ENCODE measurements at places on chromosomes 7 and 10.

DNA sequence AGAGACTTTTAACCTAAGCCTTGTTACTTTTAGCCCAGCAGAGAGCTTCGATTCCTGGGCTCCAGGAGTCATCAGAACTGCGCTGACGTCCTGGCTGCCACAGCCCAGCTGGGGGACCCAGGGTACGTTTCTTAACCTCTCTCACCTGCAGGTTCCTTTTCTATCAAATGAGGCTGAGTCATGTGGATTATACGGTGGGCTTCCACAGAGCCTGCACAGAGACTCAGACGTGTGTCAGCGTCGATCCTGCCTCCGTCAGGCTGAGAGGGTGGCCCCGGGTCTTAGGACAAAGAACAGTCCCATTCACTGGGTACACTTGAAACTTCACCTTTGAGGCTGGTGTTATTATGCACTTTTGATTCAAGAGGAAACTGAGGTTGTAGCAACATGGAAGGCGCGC lies 100.7 kb upstream of the FGFR2 start:
- DNase-seq, result no peak

GRCh38 chr10:60950300-60950699 lies 6.3 kb upstream of the RHOBTB1 start:
- DNase-seq, result no peak

DNA sequence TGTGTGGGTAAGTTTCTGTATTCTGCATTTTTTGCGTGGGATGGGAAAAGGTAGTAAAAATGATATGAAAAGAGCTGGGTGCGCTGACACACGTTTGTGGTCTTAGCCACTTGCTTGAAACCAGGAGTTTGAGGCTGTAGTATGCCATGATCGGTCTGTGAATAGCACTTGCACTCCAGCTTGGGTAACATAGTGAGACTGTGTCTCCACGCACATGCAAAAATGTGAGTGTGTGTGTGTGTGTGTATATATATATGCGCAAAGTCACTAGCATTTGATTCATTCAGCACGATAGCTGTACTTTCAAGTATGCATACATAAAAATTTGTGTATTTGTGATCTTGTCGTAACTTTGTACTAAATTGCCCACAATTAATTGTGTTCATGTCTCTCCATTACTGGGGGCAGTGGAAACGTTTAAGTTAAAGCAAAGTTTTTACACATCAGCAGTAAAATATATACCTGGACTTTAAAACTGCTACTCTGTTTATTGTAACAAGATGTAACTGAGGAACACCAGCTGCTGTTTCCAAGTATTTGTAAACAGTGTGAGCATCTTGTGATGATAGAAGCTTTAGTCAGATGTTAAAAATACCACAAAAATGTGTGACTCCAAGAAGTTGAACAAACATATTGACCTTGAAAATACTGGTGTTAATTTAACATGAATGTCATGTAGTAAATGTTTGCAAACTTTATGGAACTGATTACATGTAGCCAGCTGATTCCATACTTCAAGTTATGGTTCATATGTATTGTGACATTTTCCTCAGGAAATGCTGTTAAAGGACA lies 1.6 kb downstream of the ZRANB1 start:
- DNase-seq, result no peak

- no peak for DNase-seq
These were observed 359.7 kb downstream of the CRPPA start for GRCh38 chr7:16061630-16062029.

- DNase-seq, result no peak
These were observed 29.6 kb downstream of the FAM133B start for GRCh38 chr7:92560602-92561001.

DNA sequence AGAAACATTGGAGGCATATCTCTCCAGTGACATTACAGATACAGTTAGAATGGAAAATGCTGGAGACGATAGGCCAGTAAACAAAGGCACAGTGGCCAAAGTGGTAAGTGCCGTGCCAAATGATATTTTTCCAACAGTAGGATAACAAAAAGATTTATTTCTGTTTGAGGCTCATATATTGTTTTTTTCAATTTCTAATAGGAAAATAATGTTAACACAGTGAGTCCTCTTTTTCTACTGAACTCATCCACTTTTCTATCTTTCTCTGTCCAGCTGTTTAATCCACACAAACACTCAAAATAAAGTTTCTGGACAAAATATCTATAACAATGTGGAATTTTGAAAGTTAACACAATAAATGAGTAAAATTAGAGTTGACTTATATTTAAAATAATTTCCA lies 201.3 kb downstream of the SEMA3E start:
- DNase-seq, result no peak

DNA sequence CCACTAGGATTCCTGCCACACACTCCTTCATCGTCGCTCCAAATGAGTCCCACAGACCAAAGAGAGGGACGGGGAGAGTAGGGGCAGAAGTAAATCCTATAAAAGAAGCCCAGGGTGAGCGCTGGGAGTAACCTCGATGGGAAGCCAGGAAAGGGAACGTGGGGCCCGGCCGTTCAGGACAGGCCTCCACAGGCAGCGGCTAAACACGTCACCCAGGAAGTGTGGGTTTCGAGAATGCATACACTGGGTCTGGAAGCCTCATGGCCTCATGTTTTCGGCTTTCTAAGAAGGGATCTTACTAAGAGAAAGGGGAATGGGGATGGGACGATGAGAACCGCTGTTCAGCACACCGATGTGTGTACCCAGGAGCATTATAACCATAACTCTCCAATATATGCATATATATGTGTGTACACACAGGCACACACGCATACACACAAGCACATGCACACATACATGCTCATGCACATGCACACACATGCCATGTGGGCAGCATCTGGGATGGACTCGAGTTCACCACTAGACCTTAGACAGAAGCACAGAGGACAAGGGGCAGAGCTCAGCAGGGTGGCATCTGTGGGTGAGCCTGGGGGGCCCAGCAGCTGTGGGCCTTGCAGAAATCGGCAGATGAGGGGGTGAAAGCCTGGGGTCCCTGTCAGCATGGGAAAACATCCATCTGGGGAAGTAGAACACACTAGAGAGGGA lies 14.8 kb upstream of the CNPY1 start:
- no peak for DNase-seq

All from activated CD4-positive, alpha-beta T cell treated with anti-CD3 and anti-CD28 coated beads, Interleukin-10, Interleukin-2, amounts not matched to agents 100 ng/mL and 50 ng/mL, durations not matched to agents 16 hours and 8 hours (primary cell).